ENCODE measurements at places on chromosomes 2 and 18.

DNA sequence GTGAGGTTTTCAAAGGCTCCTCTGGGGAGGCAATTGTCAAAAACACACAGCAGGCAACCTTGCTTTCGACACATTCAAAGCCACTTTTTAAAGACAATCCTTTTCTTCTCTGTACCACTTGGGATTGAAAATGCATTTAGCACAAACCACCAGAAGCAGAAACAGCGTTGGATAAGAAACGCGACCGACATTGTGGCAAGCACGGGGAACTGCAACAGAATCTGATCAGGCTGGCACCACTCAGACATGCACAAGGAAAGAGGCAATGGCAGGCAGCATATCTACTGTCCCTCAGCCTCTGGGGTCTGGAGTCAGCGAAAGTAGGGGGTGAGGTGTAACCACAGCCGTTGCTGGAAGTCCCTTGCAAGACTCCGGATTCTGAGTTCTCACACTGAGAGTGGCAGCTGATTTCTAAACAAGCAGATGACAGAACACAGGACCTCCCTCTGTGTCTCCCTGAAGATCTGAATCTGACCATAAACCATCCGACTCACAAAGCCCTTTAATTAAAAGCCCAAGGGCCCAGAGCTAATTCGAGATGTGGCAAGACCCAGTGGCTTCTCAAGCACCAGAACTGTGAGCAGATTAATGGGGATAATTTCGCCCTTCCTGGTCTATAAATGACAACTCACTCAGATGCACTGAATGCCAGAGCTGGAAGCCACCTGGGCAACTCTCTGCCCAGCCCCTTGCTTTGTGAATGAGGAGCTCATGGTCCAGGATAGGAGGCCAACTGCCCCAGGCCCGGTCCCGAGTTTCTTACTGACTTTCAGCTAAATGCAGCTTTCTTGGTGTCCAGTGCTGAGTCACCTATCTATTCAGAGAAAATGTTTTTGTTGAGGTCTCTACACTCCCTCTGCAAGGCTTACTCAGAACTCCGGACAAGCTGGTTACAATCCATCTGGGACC, 29.6 kb downstream of the CYRIA start:
- no peak for DNase-seq

DNA sequence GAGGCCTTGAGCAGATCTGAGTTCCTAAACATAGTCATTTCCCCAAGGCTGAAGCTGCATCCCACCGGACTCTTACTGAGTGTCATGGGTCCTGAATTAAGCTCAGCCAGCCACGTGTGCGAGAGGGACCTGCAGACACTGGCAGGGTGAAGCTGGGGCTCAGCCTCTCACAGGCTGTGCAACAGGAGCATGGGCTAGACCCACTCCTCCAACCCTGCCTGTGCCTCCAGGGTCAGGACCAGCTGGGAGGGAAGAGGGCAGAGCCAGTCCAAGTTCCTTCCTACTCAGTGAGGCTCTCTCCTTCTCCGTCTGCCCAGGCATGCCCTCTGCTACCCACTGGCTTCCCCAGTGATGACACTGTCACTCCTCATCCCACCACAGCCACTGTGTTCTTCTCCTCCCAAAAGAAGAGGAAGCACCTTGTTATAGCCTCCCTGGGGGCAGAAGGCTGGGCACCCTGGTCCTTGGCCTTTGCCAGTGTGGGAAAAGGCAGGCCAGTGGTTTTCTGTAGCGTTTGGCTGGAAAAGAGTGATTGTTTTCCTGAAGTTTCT, 78.9 kb downstream of the KCNF1 start:
- DNase-seq, result no peak

- DNase-seq, result no peak
Observed at GRCh38 chr2:8506746-8507145, 175.1 kb upstream of the ID2 start.

DNA sequence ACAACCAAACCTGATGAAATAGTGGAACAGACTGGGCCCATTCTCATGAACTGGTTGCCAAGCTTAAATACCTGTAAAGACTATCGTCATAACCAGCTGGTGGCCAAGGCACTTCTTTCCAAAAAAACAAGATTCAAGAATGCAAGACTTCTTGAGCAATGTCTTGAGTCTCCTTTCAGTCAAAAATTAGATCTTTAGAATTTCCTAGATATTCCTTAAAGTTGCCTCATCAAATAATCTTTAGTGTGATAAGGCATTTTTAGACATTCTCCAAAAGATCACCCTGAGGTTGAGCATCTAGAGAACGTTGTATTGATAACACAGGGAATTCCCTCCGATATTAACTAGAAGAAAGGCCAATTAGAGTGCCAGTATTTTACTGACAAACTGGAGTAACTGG, 236.4 kb upstream of the MEX3C start:
- DNase-seq, result no peak

DNA sequence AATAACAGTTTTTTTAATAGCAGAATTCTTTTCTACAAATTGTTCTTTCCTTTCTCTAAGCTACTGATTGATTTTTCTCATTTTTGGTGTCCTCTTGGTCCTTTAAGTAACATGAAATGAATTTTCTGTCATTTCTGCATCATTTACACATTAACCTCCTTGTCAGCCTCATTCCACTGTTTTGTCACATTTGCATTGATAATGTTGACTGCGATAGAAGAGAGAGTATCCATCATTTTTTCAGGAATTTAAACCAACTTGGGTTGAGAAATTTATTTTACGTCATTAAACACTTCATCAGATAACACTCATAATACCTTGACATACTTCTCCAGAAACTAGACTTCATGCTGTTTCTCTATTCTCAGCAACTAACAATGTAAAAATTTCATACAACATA, 422.2 kb downstream of the LRRTM4 start:
- DNase-seq, result no peak

DNA sequence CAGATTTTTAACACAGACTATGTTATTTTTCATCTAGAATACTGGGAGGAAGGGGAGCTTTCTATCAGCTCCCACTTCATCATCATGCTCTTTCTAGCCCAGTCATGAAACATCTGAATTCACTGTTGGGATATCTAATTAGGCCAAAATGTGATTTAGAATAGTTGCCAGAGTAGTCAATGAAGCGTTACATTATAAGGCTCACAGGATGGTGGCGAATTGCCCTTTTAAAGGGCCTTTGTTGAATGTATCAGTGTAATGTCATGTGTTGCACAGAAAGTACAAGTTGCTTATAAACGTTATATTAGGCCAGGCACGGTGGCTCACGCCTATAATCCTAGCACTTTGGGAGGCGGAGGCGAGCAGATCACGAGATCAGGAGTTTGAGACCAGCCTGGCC, 45.6 kb downstream of the PDE1A start:
- DNase-seq, result no peak

DNA sequence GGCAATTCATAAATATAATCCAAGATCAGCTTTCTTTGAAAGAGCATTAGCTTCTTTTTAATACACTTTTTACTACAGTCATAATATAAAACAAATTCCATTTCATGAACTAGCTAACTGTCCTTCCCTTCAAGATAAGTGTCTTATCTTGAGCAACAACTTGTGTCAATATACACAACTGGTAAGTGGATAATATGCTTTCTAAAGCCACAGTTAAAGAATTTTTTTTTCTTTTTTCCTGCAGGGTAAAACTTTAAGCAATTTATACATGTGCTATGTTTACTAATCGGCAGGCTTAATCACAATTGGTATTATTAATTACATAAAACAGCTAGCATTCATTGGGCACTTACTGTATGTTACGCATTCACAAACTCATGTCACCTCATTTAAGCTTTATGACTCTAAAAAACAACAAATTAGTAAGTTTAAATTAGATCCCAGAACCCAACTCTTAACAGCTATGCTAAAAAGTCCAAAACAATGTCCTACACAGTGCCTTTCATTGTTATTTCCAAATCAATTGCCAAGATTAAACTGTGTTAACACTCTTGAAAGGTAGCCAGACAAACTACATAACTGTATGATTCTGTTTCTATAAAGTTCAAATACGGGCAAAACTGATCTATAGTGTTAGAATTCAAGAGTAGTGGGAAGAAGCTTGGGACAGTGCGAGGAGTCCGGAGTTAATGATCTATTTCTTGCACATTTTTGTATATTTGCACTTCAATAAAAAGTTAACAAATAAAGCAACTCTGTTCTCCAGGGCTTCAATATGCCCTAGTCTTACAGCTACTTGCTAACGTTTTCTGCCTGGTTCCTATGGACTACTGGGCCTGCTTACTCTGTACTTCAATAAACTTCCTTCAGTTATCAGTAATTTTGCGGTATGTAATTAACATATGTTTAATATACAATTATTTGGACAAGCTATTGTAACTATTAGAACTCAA, 6.0 kb downstream of the TXNL1 start:
- no peak for DNase-seq

GRCh38 chr2:233140978-233141377, 80.8 kb downstream of the INPP5D start:
- DNase-seq, result no peak

DNA sequence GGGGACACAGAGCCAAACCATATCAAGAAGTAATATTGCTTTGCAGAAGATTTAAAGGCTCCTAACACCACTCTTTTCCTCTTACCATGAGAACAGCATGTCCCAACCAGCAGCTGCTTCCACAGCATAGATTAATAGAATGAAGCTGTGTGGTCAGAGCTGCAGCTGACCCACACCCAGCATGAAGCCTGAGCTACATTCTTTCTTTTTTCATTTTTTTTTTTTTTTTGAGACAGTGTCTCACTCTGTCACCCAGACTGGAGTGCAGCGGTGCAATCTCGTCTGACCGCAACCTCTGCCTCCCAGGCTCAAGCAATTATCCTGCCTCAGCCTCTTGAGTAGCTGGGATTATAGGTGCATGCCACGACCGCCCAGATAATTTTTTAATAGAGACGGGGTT, 289.8 kb downstream of the RAD51AP2 start:
- no peak for DNase-seq

GRCh38 chr2:237791977-237792727, 6.4 kb upstream of the RBM44 start:
- no peak for DNase-seq

- DNase-seq, result no peak
Observed at GRCh38 chr2:100059638-100060037, 82.8 kb downstream of the AFF3 start.

DNA sequence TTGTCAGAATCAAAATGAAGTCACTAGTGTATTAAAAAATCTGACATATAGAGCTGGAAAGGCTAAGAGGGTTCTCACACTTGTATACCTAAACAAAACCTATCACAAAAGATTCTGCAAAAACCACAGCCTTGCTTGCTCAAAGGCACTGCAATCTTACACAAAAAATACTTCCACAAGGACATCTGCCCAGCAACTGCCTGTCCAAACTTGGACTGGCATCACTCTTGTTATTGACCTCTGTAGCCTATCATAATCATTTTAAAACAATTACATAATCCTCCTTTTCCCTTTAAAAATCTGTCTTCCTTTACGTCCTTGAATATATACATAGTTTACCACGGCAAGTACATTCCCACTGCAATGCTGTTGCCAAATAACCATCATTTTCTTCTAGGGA, 19.9 kb downstream of the CHMP3 start:
- no peak for DNase-seq

- DNase-seq, result no peak
Observed at GRCh38 chr2:41967476-41968181, 80.2 kb upstream of the PKDCC start.

DNA sequence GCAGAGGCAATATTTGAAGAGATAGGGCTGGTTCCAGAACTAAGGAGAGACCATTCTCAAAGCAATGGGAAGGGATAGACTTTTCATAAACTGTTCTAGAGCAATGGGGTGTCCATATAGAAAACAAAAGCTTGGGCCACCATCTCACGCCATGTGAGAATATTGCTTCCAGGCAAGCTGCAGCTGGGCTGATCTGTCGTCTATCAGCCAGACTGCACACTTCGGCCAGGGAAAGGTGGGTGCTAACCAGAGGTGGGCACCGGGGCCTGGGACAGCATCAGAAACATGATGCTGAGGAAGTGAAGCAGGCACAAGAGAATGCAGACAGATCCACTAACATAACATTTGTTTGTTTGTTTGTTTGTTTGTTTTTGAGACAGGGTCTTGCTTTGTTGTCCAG, 43.7 kb downstream of the MYO7B start:
- no peak for DNase-seq

- DNase-seq, result no peak
Observed at GRCh38 chr2:26712486-26713465, 20.3 kb downstream of the KCNK3 start.

DNA sequence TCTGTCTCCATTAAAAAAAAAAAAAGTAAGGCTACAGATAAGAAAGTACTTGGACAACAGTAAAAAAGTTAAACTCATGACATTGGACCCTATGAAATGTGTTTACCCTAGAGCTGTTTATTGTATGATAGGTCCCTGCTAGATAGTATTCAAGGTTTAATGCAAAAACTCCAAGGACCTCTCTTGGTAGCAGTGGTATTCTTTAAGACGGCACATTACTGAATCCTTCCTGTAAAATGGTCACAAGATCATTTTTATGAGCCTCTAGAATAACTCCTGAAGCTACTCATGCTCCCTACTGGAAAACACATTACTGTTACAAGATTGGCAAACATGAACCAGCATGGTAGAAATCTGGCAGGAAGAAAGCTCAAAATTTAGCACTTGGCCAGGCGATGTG, 38.8 kb downstream of the GALM start:
- no peak for DNase-seq

- DNase-seq, result no peak
Observed at GRCh38 chr2:190417045-190417842, 9.1 kb downstream of the MFSD6 start.

- no peak for DNase-seq
Observed at GRCh38 chr18:57447154-57447621, 12.0 kb downstream of the ONECUT2 start.

GRCh38 chr18:2096551-2096950, 474.8 kb downstream of the METTL4 start:
- DNase-seq, result no peak

DNA sequence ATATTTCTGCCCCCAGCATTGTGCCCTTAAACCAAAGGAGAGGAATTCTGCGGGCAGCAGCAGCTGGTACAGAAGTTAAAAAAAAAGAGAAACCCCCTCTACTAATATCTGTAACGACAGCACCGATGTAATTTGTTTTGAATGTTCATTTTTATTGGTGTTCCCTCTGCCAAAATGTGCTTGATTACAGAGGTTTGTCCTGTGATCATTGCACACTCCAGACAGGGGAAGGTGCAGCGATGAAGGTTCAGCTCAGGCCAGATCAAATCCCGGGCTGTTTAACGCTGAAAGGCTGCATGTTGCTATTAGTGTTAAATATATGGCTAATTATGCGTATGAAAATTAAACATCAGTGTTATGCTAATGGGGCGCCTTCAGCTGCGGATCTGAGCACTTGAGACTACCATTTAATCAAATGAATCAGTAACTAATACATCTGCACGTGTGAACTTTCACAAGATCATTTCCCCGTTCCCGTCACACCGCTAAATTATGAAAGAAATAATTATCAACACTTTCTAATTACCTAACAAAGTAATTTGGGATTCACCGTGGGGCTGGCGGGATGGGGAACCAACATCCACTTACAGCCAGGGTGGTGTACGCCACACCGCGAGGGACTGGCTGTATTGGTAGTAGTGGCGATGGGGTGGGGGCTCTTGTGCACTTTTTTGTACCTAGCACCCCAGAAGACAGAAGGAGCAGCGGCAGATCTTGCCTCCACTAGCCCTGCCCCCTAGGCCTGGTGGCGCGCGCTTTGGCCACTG, 1.5 kb upstream of the DLX1 start:
- DNase-seq, result no peak
